ENCODE measurements at places on chromosomes 2 and 18. TPM values are rescaled to one million over a fixed set of nuclear protein-coding genes. Genes with fewer than 3 reads are reported as not detected.

C2orf78 gene
- total RNA-seq, result not detected

SULT1C2 gene
- not detected for total RNA-seq

ITPRIPL1 gene
- 1.4 TPM for total RNA-seq

RAPGEF4 gene
- total RNA-seq, result 1.8 TPM

CYS1 gene
- total RNA-seq, result not detected

GPAT2 gene
- total RNA-seq, result 9.9 TPM

TRIM54 gene
- 0.19 TPM for total RNA-seq

TNFAIP6 gene
- not detected for total RNA-seq

IL36A gene
- total RNA-seq, result 1.2 TPM

FEV gene
- not detected for total RNA-seq

C2orf49 gene
- 27.3 TPM for total RNA-seq

RAB27B gene
- 0.05 TPM for total RNA-seq

DNA sequence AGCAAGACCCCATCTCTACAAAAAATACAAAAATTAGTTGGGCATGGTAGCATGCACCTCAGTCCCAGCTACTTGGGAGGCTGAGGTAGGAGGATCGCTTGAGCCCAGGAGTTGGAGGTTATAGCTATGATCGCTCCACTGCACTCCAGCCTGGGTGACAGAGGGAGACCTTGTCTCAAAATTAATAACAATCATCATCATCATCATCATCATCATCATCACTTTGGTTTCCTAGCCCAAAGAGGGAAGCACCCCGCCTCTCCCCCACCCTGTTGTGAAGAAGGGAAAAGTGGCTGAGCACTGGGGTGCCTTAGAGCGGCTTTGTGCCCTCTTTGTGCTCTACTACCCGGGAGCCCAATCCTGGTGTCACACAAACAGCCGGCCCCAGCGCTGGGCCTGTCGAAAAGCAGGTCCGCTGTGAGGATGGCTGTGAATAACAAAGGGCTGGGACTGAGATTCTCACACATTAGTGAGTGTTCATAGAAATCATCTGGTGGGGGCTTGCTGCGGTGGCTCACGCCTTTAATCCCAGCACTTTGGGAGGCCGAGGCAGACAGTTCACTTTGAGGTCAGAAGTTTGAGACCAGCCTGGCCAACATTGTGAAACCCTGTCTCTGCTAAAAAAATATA lies 42.6 kb upstream of the ASXL2 start:
- DNase-seq, result no peak

GRCh38 chr2:61632276-61633169 lies 94.4 kb upstream of the XPO1 start:
- DNase-seq, result no peak

GRCh38 chr2:179129574-179130238 lies 79.8 kb upstream of the CCDC141 start:
- no peak for DNase-seq

DNA sequence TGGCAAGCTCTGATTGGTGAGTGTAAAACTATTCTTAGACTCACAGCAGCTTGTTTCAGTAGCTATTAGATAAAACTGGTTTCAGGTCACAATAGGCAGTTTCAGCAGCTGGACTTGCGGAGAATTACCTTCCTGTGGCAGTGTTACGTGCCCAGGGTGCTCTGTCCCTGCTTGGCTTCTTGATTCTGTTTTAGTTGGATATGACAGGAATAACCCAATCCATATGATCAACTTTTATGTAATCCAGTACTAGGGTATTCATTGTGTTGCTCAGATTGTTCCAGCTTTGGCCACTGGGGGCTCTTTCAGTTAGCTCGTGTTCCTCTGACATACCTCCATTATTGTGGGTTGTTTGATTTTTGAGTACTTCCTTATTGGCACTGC lies 43.1 kb downstream of the INPP4A start:
- no peak for DNase-seq

- no peak for DNase-seq
Observed at GRCh38 chr2:48434101-48434500, 95.9 kb upstream of the STON1 start.

DNA sequence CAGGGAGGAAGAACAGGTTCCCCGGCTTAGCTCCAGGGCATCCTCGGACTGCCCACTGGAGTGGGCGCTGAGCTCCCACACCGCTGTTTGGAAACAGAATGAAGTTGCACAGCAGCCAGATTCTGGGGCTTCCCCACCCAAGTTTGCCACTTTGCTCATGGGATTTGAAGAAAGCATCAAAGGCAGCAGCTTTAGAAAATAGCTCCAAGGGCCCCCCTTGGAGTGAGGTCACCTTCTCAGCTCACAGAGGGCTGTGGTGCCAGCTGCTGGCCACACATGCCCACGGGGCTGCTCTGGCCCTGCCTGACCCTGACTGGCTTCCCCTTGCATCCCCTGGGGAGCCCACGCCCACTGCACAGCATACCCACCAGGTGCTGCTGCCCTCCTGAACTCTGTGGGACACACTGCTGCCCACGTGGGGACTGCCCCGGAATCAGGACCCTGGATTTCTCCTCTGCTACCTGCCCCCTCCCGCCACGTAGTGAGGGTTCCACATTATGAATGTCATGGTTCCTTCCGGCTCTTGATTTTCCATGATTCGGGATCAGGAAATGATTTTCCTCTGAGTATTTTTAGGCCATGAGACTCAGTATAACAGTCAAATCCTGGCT lies 70.3 kb downstream of the TGOLN2 start:
- no peak for DNase-seq

- DNase-seq, result no peak
Observed at GRCh38 chr2:161424891-161425727, 9.0 kb downstream of the TBR1 start.

DNA sequence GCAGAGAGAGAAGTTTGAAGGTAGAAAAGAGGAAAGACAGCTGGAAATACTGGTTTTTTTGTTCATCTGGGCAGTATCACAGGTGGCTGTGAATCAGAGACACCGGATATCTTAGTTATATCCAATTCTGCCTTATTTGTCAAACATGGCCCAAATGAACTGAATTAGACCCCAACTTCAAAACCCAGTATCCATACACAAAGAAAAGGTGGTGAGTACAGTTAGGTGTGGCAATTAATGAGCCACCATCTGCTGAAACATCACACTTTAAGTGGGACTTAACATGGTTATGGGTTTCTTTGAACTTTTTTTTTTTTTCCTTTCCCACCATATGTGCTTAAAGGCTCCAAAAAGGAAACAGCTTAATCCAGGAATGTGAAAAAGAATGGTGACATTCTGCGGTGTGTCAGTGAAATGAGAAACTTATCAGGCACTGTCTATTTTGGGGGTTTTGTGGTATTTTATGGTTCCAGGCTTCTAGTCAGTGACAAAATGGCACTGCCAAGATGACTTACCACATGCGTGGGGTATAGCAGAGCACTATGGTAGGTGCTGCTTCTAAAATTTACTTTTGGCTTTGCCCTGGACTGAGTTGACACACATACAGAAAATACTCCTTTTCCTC lies 5.0 kb upstream of the TMEM178A start:
- DNase-seq, result no peak

DNA sequence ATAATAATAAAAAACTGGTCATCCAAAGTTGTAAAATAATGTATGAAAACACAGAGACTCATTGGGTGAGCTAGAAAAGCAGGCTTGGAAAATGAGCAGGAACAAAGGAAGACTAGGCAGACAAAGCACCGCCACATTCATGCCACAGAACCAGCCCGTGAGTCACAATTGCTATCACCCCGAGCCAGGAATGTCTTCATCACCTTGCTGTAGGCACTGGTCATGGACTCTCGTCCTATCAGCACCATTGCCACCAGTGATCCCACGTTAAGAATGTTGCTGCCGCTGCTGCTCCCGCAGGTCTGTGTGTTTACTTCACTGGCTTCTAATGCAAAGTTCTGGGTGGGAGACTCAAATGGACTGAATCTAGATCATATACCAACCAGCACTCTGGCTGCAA lies 417.9 kb downstream of the PID1 start:
- no peak for DNase-seq

DNA sequence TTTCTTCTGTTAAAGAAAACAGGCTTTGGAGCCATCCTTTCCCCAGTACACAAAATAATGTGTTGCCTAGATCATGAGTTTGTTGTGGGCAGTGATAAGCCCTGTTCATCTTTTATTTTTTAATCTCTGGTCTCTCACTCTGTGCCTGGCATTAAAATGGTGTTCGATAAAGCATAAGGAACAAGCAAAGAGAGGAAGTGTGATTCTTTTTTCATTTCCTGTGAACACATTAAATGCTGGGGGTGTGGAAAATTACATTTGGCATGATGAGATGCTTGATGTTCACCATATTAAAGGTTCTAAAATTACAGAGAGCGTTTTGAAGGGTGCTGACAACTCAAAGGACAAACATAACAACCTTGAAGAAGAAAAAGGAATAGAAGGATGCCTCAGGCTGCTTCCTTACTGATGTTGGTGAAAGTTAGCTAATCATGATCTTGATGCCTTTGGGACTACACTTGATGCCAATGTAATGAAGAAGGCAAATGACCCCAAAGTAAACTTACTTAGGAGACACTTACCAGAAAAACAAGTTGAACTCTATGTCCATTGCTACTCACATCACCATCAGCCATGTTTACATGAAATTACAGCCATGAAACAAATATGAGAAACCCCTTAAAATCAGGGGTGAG lies 33.0 kb downstream of the TMEFF2 start:
- no peak for DNase-seq

GRCh38 chr2:1140389-1141003 lies 189.8 kb downstream of the SNTG2 start:
- DNase-seq, result peak; percentile 27

DNA sequence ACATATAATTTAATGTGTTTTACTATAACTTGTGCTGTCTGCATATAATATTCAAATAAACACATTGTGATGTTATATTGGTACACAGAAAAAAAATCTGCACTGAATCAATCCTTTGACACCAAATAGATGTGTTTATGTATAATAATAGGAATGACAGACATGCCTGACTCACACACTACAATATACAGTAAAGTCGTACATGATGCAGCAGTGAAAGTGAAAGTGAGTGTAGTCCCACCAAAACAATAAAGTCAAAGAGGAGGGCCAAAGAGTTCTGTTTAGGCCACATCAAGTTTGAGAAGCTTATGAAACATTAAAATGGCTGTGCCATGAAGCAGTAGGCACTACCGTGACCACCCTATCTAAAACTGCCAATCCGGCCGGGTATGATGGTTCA lies 8.2 kb upstream of the RBM44 start:
- DNase-seq, result no peak

Data from naive thymus-derived CD8-positive, alpha-beta T cell (primary cell).